ENCODE measurements at places on chromosomes 7 and 10. TPM values are rescaled to one million over a fixed set of nuclear protein-coding genes. Genes with fewer than 3 reads are reported as not detected.

GRCh38 chr10:66378117-66378876 is 547.5 kb upstream of the LRRTM3 start:
- DNase-seq: no peak

DNA sequence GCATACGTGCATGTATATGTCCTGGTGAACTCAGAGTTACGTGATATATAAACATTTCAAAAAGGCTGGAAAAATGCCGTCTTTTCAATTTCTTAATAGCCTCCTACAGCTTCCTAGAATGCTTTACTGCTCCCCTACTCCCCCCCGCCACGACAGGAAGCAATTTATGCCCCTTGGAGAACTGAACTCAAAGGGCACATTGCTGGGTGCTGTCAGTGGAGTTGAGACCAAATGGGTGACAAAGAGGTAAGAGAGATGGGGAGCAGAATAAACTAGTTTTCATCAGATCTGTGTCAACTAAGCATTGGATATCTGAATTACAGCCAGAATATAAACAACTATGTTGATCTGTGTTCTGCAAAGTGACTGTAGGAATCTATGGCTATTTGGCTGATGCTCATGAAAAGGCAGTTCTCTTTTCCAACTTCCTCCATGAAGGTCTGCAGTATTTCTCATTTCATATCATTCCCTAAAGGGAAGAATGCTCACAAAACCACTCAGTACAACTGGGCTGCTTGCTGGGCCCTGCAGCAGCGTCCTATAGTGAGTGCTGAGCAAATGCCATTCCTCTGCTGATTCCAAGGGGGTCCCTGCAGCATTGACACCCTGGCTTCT is 171.3 kb upstream of the HPS1 start:
- no peak for DNase-seq

DNA sequence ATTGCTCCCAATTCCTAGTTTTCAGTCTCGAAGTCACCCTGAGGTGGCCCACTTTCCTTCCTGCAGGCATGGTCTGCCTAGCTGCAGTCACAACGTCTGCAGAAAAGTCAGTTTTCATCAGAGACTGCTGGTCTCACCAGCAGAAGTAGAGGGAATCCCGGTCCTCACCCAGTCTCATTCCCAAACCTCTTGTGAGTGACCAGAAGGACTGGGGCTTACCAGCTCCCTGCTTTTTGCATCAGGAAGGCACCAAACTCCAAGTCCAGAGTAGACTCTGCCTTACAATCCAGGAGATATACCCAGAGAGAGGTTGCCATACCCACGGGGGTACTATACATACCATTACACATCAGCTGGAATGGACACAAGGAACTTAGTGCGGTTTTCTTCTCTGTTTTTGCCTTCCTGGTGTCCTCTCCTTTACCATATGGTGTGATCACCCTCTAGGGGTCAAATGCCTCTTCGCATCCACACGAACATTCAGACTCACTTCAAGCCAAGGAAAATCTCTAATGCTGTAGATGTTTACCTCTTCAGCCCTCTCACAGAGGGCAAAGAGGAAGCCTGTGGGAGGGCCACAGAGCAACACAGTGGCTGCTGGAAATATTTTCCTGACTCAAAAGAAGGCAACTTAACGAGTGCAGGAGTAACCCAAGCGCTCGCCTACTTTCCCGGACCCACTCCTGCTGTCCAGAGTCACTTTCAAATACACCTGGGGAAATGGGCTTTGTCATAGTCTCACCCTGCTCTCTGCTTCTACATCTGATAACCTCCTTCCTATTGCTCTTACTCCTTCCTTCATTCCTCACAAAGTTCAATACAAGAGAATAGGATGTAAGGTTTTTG is 220.9 kb downstream of the C7orf25 start:
- no peak for DNase-seq

The SEC31B gene
- 1.7 TPM for total RNA-seq

DNA sequence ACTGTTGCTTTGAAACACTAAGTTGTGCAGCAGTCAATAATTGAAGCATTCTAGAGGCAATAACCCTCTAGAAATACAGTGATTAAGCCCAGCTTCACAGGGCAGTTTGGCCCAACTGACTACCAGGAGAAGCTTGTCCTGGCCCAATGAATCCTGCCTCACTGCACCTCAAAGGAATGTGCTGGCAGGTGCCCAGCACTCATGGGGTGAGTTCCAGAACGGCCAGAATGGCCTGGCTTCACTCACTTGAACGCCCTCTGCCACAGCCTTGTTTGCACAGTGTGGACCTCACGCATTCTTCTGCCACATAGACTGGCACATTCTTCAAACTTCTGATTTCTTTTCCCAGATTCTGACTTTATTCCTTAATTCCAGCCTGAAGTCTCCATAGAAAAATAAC is 6.6 kb upstream of the ITIH2 start:
- no peak for DNase-seq

DNA sequence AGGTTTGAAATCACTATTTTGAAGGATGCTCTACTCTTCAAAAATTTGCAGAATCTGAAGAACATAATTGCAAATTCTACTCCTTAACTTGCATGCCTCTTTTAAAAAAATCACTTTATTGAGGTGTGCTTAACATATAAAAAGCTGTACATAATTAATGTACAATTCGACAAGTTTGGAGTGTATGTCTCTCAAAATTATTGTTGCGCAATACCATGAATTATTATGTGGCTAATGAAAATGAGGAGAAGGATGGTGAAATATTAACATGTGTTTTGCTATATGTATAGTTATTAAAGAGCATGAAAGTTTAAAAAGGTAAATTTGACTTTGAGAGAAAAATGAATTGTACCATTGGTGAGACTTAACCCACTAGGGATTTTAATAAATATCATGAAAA is 187.2 kb upstream of the MALRD1 start:
- DNase-seq: no peak

- DNase-seq: no peak
Measured at GRCh38 chr7:38374507-38374906, 101.1 kb upstream of the TARP start.

DNA sequence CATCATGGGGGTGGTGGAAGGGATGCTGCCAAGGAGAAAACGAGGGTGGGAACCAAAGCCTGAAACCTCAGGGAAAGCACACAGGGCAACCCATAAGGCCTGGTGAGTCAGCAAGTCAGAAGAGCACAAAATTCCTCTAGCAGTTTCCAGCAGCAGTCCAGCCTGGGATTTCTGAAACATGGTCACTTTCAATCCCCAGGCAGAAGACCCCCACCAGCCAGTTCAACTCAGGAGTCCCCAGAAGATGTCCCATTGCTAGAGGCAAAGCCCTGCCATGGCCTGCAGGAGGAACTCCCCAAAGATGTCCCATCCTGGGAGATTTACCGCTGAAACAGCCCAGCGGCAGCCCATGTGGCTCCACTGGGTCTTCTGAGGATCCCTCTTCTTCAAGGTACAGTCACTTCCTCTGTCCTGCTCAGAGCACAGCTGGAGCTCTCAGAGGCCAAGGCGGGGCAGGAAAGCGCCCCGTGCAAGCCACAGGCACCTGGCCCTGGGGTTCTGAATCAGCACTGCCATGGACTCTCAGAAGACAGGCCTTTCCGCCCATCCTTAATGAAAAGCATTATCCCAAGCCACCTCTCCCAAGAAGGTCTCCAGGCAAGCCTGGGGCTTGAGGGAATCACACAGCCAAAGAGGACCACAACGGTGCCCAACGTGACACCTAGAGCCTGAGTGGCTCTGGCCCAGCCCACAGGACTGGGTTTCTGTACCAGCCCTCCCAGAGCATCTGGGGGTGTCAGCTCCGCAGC is 196.9 kb downstream of the GRID1 start:
- no peak for DNase-seq

The SEMA3D gene
- total RNA-seq: not detected

- DNase-seq: no peak
Measured at GRCh38 chr10:69358148-69358795, 58.4 kb downstream of the TACR2 start.

DNA sequence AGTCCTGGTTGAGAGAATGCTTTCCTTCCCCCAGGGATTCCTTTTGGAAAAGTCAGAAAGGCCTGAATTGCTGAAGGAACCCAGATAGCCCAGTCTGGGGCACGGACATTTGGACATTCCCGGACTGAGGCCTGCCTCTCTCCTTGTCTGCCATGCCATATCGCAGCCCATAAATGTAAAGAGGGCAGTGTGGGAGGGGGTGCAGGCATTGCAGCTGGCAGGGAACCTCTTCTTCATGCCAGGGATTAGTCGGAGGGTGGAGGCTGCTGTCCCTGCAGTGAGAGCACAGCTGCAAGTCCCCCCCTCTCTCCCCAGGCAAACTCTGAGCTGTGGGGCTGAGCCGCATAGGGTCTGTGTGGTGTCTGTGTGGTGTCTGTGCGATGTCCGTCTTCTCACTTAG is 486.0 kb upstream of the MKI67 start:
- no peak for DNase-seq

- DNase-seq: no peak
Measured at GRCh38 chr7:2477447-2478398, 1.5 kb upstream of the GRIFIN start.

GRCh38 chr10:71683301-71683700 is 36.3 kb downstream of the C10orf105 start:
- DNase-seq: no peak

The RNLS gene
- total RNA-seq: 17.5 TPM

DNA sequence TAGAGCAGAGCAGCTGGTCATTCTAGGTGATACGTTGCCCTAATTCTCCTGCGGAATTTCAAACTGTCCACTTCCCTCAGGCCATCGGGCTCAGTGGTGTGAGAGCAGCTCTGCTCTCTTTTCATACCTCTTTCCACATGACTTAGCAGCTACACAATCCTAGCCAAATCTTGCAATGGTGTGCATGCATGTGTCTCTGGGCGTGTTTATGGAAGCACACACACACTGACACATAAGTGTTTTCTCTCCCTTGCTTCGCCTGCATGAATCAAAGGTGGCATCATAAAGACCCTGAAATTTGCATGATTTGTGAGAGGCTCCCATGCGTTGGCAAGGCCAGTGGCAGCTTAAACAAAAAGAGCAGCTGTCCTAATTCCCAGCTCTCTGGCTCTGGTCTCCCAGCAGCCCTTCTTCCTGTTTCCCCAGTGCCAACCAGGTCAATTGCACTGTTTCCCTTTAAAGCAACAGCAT is 1189.5 kb downstream of the GATA3 start:
- DNase-seq: no peak
